ENCODE measurements at places on chromosomes 5 and 9. TPM values are rescaled to one million over a fixed set of nuclear protein-coding genes. Genes with fewer than 3 reads are reported as not detected.

GRCh38 chr5:179422908-179423481, 77.7 kb upstream of the ADAMTS2 start:
- DNase-seq, result peak; percentile 42

DNA sequence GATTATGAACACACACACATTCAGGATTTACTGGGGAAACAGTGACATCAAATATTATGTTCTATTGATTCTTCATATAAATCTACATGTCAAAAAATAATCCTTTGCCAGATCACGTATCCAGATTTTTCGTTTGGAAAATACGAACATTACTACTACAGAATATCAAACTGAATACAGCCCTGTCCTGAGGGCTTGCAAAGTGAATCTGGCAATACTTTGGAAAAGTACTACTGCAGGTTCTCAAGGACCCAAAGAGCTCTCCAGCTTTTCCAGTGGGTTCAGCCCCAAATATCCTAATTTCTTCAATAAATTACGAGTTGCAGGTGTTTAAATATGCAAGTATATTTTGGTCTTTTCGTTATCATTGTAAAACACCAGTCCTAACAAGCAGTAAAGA, 411 bp upstream of the NDUFS4 start:
- DNase-seq, result no peak

GRCh38 chr5:82640916-82641315, 362.8 kb upstream of the RPS23 start:
- no peak for DNase-seq

DNA sequence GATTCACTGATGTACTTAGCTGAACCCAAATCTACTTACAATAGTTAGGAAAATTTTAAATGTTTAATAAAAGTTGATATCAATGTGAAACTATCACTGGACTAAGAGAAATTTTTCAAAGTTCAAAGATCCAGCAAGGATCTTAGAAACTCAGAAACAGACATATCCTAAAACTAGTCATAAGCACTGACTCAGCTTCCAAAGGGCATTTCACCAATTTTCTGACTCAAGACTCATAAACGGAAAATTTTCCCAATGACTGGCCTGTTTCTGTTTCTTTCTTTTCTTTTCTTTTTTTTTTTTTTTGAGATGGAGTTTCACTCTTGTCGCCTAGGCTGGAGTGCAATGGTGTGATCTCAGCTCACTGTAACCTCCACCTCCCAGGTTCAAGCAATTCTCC, 66.6 kb downstream of the CDC14B start:
- no peak for DNase-seq

GRCh38 chr9:15475923-15476536, 34.7 kb downstream of the PSIP1 start:
- DNase-seq, result no peak

GRCh38 chr5:141753971-141754713, 72.1 kb upstream of the ARAP3 start:
- DNase-seq, result peak; percentile 37

- no peak for DNase-seq
Observed at GRCh38 chr5:18370531-18370930, 736.3 kb downstream of the TAF11L14 start.

- DNase-seq, result no peak
Observed at GRCh38 chr9:109699019-109699418, 81.0 kb upstream of the PALM2AKAP2 start.

- DNase-seq, result no peak
Observed at GRCh38 chr5:153157156-153157555, 333.3 kb upstream of the GRIA1 start.

DNA sequence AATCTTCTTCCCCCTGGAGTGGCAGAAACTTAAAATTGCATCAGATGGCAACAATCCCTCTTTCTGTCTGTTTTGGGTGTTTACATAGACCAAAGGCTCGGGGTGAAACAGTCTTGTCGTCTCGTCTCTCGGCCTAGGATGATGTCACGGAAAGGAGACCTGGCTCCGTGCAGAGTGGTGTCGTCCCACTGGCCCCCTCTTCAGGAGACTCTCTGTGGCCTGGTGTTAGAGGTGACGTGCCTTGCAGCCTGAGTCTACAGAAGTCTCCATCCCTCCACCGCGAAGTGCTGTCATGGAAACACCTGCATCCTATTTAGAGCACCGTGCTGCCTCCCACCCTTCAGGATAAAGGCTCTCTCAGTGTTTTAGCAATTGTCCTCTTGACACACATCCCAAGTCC, 409.7 kb downstream of the IRX1 start:
- DNase-seq, result no peak

- no peak for DNase-seq
Observed at GRCh38 chr5:135830384-135830700, 4.1 kb upstream of the SLC25A48 start.

DNA sequence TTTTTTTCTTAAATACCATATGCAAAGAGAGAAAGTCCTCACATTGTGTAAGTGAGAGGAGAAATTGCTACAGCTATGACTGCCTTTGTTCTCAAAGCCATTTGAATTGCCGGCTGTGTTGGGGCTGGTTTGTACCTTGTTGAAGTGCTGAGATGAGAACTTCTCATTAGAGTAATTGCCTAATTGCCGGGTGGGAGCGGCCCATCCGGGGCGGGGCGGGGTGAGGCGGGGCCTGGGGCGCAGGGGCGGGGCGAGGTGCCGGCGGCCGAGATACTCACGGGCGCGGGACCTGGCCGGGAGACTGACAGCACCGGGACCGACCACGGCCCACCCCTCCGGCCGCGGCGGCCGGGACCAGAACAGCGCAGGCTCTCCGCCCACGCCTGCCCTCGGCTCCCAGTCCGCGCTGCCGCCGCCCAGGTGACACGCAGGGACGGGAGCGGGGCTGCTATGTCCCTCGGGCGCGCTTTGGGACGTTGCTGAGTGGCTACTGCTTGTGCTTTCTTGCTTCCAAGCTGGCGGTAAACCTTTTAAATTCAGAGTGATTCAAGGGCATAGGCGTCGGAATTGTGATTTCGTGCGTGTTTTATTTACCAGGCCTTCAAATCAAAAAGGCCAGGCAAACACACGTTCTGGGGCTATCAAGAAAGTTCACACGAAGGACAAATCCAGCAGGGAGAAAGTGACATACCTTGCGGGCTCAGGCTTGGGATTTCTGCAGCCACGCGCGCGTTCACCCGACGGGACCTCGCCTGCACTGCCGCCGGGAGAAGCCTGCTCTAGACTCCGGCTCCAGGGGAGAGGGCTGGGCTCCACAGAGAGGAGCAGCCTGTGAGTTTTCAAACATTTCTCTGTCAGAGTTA, 269.1 kb downstream of the FANCC start:
- DNase-seq, result no peak

DNA sequence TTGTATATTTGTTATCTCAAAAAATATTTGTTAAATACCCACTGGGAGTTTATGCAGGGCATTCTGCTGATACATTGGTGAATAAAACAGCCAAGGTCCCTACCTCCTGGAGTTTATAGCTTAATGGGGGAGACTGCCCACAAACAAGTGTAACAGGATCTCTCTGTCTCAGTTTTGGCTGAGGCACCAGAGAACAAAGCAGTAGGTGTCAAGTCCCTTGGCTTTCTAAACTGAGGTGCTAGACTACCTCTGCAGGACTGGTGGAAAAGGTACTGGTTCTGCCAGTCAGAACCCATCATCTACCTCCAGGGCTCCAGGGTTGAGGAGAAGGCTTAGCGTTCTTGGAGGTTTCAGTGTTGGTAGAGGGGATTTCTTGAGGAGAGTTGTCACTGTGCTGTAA, 188.4 kb upstream of the ELL2 start:
- no peak for DNase-seq

GRCh38 chr5:128201065-128201926, 117.7 kb downstream of the SLC12A2 start:
- peak; percentile 81 for DNase-seq

DNA sequence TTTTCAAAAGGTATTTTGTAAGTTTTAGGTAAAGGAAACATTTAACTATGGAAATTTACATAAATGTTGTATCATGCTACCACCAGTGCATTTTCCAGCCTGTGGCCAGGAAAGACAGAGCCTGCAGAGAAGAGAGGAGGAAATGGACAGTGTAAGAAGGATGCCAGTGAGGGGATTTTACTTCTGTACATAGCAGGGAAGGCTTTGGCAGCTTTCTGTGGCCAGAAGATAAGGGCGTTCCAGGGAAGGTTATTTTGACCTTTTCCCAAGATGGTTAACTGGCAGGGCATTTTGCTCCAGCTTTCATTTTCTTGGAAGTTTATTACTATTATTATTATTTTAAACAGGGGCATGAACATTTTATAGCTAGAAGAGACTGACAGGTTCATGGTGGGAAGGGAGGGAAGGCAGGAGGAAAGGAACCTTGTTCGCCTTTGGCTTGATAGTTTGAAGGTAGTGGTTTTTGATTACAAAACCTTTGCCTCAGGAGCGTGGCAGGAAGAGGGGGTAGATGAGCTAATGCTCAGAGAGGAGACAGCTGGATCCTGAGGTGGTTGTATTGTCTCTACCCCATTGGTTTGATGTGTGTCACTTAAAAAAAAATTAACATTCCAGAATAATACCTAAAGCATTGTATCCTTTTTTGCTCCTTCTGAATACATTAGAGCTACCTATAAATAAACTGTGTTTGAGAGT, 4.1 kb downstream of the ISOC1 start:
- no peak for DNase-seq

GRCh38 chr9:99296291-99296951, 74.3 kb downstream of the SEC61B start:
- DNase-seq, result no peak

DNA sequence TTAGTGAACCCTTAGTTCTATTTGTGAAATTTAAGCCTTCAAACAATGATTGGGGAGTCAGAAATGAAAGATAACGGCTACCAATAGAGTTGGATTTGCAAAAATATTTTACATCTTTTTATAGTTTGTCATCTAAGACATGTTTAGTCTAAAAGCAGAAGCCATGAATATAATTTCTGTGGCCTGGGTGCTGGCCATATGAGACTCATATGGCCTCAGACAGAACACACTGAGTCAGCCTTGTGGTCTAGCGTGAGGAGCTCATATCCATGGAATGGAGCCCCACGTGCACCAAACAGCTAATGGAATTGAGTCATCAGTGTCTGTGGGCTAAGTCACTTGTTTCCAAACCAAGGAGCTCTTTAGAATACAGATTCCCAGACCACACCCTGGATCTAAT, 240.7 kb upstream of the NREP start:
- peak; percentile 95 for DNase-seq

- DNase-seq, result no peak
Observed at GRCh38 chr9:92980085-92980745, 32.9 kb downstream of the FGD3 start.

- DNase-seq, result no peak
Observed at GRCh38 chr5:103021314-103021713, 98.6 kb downstream of the GIN1 start.

DNA sequence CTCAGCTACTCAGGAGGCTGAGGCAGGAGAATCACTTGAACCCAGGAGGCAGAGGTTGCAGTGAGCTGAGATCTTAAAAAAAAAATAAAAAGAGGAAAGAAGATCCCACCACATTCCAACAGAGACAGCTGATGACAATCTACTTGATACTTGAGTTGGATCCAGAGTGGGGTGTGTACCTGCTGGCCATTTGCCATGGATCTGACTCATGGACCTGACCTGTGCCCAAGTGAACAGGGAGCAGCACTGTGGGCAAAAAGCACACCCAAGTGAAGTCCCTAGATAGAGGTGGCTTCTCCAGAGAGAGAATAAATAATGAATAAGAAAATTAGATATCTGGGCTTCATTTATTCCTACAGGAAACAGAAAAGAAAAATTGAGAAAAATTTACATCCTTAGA, 81.2 kb upstream of the MIER3 start:
- DNase-seq, result no peak

DNA sequence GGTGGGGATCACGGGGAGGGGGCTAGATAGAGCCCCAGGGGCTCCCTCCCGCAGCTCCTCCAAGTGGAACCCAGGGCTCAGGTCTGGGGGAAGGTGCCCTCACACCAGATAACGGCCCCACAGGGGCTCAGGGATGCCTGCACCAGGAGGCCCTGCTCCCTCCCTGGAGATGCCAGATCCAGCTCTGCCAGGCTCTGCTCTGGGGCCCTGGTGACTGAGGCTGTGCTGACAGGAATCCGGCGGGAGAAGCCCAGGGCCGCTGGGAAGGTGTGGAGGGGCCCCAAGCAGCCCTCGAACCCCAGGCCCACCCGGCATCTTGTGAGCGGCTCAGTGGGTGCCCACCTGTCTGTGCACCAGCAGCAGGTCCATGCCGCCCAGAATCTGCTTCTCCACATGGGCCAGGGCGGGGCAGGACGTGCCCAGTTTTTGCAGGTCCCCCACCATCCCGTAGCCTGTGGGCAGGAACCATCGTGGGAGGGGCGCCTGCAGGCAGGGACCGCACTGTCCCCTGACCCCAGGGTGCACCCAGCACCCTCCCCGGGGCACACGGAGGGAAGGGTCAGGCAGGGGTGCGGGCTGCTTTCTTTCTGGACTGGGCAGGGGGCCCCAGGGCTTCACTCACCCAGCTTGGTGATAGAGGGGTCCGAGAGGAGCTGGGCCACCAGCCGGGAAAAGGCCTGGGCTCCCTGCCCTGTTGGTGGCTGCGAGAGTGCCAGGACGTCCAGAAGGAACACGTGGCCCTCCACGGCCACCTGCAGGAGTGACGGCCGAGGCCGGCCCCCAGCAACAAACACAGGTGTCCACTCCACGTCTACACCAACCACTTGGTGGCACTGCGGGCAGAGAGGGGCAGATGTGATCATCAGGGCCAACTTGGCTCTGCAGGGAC, 48.9 kb upstream of the NRARP start:
- DNase-seq, result no peak

GRCh38 chr9:89455356-89455824, 42.5 kb downstream of the SEMA4D start:
- no peak for DNase-seq

DNA sequence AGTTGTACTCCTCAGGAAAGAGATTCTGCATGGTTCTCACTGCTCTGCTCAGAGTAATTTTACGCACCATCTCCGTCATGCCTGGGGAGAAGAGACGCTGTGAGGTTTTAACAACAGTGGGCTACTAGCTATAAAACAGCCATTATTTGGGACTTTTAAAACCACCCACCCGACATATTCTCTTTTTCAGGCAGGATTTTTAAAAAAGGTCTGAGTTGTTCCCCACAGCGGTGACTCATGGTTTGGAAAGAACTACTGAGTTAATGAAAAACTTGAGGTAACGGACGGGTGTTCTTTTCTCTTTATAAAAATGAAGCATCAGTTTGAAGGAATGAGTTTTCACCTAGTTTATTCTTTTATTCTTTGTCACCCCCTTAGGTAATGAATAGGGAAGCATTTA, 61.3 kb downstream of the TTLL11 start:
- DNase-seq, result no peak

DNA sequence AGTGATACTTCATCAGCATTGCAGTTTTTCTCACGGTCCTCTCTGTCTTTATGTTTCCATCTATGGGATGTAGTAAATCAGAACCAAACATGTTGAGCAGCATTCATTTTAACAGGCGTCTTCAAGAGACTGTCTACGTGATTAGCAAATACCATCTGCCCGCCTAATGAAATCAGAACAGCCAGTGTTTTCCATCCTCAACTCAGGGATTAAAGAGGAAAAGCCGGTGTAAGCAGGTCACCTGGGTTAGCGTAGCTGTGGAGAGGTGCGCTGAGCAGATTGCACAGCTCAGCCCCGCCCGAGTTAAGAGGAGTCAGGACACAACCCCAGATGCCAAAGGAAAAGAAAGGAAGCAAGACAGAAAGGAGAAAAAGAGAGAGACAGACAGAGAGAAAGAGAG, 54.3 kb upstream of the ANKRD33B start:
- no peak for DNase-seq

Gene MSX2
- total RNA-seq, result 3.0 TPM

Gene NR2F1
- 3.6 TPM for total RNA-seq

Gene PPP3R2
- not detected for total RNA-seq

Gene SLC6A19
- not detected for total RNA-seq

Gene RGS14
- total RNA-seq, result 1.6 TPM

Gene FAM153A
- not detected for total RNA-seq

Gene HMCN2
- total RNA-seq, result 1.2 TPM

Gene IL7R
- 86.6 TPM for total RNA-seq

Gene C9
- not detected for total RNA-seq

Gene IFNA21
- total RNA-seq, result not detected

Gene SPINK13
- total RNA-seq, result not detected

Data from SJSA1 (cell line).